ENCODE measurements at places on chromosomes 7 and 10. TPM values are rescaled to one million over a fixed set of nuclear protein-coding genes. Genes with fewer than 3 reads are reported as not detected.

DNA sequence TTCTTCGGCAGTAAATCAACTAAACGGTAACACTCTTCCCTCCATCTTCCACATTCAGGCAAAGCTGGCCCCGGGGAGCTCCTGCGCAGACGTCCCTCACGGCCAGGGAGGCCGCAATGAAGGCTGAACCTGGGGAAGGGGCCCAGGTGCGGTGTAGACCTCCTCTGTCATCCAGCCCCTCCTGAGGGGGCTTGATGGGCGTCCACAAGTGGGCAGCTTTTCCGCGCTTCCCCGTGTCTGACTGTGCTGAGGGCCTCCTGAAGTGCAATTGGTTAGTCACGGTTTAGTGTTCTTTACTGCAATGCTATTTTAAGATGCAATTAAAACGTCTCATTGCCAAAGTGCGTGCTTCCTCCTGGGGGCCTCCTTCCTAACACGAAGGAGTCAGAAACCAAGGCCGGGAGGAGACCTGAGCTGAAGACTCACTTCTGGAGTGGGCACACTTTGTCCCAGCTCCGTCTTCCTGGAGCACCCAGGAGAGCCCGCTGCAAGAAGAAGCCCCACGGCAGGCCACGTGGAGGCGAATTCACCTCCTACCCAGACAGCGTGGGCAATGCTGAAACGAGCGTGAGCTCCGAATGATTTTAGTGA lies 173.3 kb downstream of the ELFN1 start:
- no peak for DNase-seq

ZNF503 gene
- total RNA-seq = 17.5 TPM

SLC16A9 gene
- total RNA-seq = 15.6 TPM

CCL26 gene
- not detected for total RNA-seq

- no peak for DNase-seq
Measured at GRCh38 chr7:69412331-69413146, 185.7 kb upstream of the AUTS2 start.

GRCh38 chr10:91652364-91652763 lies 19.5 kb upstream of the PPP1R3C start:
- DNase-seq = no peak
